ENCODE measurements at places on chromosomes 6 and 20.

GRCh38 chr6:18388271-18388670 is 1.1 kb downstream of the RNF144B start:
- DNase-seq: no peak

GRCh38 chr6:169501128-169501527 is 200.7 kb downstream of the WDR27 start:
- no peak for DNase-seq

DNA sequence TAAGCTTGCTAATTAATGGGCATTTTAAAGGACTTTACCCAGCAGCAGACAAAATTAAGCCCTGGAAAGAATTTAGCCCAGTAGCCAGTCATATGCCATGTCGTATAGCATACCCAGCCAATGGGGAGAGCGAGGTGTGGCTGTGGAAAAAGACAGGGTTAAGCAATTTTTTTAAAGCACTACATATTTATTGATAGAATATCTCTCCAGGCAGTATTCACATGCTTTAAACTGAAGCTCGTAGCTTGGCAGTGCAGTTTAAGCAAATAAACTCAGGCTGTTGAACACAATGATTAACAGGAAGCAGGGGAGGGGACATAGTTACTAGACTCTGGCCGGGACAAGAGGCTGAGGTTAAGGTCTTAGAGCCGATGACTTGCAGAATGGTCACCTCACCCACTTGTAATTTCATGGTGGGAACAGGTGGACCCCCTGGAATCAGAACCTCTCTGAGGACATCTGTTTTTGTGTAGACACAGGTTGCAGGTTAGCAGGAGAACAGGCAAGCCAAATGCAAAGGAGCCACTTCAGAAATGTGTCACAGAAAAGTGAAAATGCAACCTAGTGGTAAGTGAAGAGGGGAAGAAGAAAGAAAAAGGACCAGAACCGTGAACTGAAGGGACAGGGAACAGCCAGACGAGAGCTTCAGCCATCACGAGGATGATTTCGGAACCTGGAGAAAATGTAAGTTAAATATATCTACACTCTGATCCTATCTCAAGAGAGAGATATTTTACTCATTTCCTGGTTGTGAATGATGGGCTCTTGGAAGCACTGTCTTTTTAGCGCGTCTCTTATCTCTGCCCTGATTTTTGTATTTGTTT is 7.2 kb downstream of the GCNT2 start:
- DNase-seq: peak; percentile 30

GRCh38 chr6:2296781-2297180 is 51.4 kb upstream of the GMDS start:
- DNase-seq: peak; percentile 42

- DNase-seq: no peak
Observed at GRCh38 chr6:106882601-106883518, 91.7 kb downstream of the CD24 start.

Measured in H9 (cell line).